NCI-H446 (cell line): ENCODE measurements at places on chromosomes 3 and 15.
A peak's percentile ranks its signal among the peaks of the same experiment; 100 is the strongest.

GRCh38 chr15:87755226-87755625 lies 501.3 kb downstream of the NTRK3 start:
- DNase-seq = no peak

DNA sequence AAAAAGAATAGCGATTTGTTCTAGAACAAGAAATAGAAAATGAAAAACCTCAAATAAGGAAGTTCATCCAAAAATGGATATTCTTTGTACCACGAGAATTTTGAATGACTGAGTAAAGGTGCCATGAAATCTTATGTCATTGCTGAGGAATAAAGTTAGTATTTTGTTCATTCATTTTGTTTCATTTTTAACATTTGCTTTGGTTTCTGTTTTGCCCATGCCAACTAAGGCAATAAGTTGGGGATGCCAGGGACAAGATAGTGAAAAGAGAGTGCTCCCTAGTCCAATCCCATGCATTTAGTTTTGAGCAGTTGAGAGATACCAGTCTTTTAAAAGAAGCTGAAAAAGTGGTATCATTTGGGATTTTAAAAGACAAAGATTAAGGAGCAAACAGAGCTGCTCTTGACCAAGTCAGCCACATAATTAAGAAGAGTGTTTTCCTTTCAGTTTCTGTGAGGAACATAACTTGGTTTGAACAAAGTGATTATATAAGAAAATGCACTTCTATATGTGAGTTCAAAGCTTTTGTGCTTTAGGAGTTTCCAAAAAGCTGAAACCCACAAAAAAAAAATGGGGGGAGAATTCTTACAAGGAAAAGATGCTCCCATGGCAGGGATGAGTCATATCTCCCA lies 201.4 kb downstream of the PLOD2 start:
- DNase-seq = no peak

GRCh38 chr15:49895347-49896223 lies 223.4 kb downstream of the ATP8B4 start:
- no peak for DNase-seq

DNA sequence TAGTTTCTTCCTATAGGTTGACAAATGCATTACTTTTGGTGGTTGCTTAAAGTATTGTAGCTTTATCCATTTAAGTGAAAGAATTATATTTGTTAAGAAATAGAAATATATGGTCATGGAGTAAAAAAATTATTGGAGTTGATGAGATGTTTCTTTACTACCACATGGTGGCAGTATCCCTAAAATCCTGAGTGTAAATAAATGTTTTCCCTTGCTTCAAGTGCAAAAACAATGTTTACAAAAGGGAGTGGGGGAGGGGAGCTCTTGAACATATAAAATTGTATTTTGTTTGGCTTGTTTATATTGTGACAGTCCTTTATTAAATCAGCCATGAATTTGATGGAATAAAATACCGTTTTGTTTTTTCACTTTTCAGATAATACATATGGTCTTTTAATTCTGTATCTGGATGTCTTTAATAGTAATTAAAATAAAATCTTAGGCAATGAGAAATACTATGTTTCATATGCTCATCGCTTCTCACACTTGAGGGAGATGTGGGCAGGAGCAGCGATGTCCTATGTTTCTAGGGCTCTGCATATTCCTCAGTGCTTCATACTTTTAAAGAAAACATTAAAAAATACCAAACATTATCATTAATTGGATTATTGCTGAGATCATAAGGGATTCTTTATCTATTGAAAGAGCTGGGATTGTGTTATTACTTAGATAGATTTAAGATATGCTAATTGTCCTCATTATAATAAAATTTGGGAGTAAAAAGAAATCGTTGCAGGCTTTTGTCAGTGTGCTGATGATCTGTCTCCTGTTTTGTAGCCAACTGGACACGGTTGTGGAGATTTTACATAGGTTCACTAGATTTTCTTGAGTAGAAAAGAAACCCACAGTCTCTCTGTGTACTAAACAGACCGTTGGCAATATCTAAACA lies 349.7 kb downstream of the TUSC7 start:
- DNase-seq = peak; percentile 51

GRCh38 chr3:128408693-128409623 lies 57.7 kb downstream of the DNAJB8 start:
- DNase-seq = no peak

DNA sequence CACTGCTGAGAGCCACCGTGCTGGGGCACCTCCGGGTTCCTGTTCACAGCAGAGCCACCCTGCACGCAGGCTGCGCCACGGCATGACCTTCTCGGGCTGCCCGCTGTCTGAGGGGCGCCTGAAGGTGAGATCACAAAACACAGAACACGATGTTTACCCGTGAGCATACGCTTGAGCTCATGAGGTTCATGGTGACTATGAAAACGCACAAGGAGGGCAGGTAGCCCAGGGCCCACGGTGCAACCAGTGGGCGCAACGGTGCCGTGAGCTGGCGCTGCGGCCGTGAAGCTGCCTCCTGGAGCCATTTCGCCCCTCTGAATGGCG lies 36.1 kb downstream of the KLHL25 start:
- no peak for DNase-seq
